Vagina (tissue), 2 donors: ENCODE measurements at places on chromosomes 5 and 9. TPM values are rescaled to one million over a fixed set of nuclear protein-coding genes. Genes with fewer than 3 reads are reported as not detected.

DNA sequence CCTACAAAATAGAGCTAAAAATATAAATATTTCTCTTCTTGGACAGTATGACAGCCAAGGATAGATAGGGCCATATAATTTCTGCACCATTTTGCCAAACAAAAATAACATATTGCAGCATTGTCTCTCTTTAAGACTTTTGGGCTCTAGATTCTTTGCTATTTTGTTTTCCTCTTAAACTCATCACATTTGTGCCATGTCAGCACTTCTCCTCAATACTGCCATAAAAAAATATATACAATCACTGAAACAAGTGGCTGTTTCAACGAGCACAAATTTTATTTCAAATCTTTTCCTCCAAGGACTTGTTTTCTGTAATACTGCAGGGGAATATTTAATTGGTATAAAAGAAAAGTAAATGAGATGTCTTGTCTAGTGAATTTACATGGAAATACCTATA, 1570.0 kb upstream of the NUDT12 start:
- DNase-seq: no peak
- no peaks in the 10 kb centered on the region for H3K4me1 ChIP-seq
- no peak overlapping the region for H3K4me3 ChIP-seq
- H3K27me3 ChIP-seq: no peaks in the 10 kb centered on the region
- no peaks in the 10 kb centered on the region for H3K36me3 ChIP-seq

Gene TERT
- not detected for total RNA-seq

DNA sequence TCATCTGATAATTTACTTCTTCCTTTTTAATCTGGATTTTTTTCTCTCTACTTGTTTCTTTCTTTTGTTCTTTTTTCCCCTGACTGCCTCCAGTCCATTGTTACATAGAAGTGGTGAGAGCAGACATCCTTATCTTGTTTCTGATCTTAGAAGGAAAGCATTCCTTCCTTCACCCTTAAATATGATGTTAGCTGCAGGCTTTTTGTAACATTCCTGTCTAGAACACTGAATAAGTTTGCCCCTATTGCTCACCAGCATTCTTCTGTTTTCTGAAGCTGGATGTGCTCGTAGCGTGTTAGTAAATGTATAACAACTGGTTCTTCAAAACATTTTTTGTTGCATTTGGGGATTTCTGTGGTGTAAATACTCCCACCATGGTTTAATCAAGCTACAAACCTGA, 136.7 kb upstream of the NFIL3 start:
- DNase-seq: no peak
- H3K4me3 ChIP-seq: no peak overlapping the region
- no peaks in the 10 kb centered on the region for H3K36me3 ChIP-seq
- no peaks in the 10 kb centered on the region for H3K4me1 ChIP-seq
- no peak overlapping the region for H3K27ac ChIP-seq
- no peaks in the 10 kb centered on the region for H3K27me3 ChIP-seq

DNA sequence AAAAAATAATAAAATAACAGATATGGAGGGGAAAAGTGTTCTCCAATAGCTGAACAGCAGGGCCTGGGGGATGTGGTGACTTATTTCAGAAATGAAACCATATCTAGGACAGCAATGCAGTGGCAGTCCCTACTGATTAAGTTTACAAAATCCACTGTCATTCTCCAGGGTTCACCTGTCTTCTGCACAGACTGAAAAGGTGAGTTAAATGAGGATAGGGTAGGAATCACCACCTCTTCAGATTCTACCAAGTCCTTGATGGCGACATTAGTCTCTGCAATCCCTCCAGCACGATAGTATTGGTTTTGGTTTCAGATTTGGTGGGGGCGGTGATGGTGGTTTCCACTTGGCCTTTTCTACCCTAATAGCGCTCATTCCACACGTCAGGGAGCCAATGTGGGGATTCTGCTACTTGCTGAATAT, 32.3 kb upstream of the NPM1 start:
- no peaks in the 10 kb centered on the region for H3K36me3 ChIP-seq
- DNase-seq: no peak
- no peaks in the 10 kb centered on the region for H3K4me1 ChIP-seq
- no peaks in the 10 kb centered on the region for H3K27me3 ChIP-seq
- no peak overlapping the region for H3K4me3 ChIP-seq

- no peak overlapping the region for H3K27ac ChIP-seq
- no peak for DNase-seq
- no peaks in the 10 kb centered on the region for H3K27me3 ChIP-seq
- no peak overlapping the region for H3K4me3 ChIP-seq
These were observed 33.3 kb downstream of the MTRR start for GRCh38 chr5:7902201-7902600.

Gene NRG2
- 5.2 TPM for total RNA-seq

- no peak for DNase-seq
- H3K27ac ChIP-seq: peak overlapping the region; percentile 88
- H3K27me3 ChIP-seq: no peaks in the 10 kb centered on the region
- H3K4me3 ChIP-seq: peak overlapping the region; percentile 92
- peaks cover 25% of the 10 kb centered on the region for H3K4me1 ChIP-seq
- H3K36me3 ChIP-seq: no peaks in the 10 kb centered on the region
These were observed 1.1 kb upstream of the MAN2A1 start for GRCh38 chr5:109688630-109688969.

Gene FOXI1
- not detected for total RNA-seq

DNA sequence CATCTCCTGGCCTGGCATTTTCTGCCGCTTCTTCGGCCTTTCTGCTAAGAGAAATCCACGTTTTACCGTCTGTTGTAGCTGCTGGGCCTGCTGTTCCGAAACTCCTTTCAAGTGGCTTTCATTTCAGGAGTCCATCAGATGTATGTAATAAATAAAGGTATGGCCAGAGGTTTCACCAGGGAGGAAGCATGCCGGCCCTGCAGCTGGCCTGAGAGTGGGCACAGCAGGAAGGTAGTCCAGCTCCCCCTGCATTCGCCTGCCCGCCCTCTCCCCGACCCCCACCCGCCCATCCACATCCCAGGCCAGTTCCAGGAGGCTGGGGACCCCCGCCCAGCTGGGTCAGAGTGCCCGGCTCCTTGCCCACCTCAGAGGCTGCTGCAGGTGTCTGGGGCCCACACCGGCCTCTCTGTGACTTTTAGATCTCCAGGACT, 46.4 kb upstream of the EXOC3 start:
- no peaks in the 10 kb centered on the region for H3K27me3 ChIP-seq
- H3K27ac ChIP-seq: peak overlapping the region; percentile 90
- H3K4me1 ChIP-seq: peaks cover 66% of the 10 kb centered on the region
- no peaks in the 10 kb centered on the region for H3K36me3 ChIP-seq
- DNase-seq: no peak
- no peak overlapping the region for H3K4me3 ChIP-seq

Gene TMEM252
- total RNA-seq: not detected
